Activated CD4-positive, alpha-beta memory T cell treated with anti-CD3 and anti-CD28 coated beads for 36 hours (primary cell): ENCODE measurements at places on chromosomes 11 and 22. TPM values are rescaled to one million over a fixed set of nuclear protein-coding genes. Genes with fewer than 3 reads are reported as not detected.

- no peak overlapping the region for H3K4me3 ChIP-seq
- H3K36me3 ChIP-seq, result no peaks in the 10 kb centered on the region
- no peak for DNase-seq
- H3K27ac ChIP-seq, result no peak overlapping the region
- H3K27me3 ChIP-seq, result no peaks in the 10 kb centered on the region
These were observed 1227.5 kb downstream of the BRD1 start for GRCh38 chr22:48600171-48600570.

DNA sequence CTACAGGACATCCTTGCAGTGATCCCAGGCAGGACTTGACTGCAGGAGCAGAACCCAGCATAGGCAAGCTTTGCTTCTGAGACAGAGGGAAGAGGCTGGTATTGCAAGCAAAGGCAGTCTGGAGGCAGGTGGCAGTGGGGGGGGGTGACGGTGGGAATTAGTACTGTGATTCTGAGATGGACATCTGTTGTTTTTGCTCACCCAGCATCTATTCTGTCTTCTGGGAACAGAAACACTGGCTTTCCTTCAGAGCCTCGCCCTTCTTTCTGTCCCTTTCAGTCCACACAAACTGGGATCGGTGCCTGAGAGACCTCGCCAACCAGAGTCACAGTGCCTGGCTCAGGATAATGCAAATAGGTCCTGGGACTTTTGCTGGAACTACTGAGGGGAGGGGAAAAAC is 31.2 kb upstream of the RASL10A start:
- H3K36me3 ChIP-seq, result peaks cover 51% of the 10 kb centered on the region
- H3K27me3 ChIP-seq, result no peaks in the 10 kb centered on the region
- H3K4me3 ChIP-seq, result no peak overlapping the region

DNA sequence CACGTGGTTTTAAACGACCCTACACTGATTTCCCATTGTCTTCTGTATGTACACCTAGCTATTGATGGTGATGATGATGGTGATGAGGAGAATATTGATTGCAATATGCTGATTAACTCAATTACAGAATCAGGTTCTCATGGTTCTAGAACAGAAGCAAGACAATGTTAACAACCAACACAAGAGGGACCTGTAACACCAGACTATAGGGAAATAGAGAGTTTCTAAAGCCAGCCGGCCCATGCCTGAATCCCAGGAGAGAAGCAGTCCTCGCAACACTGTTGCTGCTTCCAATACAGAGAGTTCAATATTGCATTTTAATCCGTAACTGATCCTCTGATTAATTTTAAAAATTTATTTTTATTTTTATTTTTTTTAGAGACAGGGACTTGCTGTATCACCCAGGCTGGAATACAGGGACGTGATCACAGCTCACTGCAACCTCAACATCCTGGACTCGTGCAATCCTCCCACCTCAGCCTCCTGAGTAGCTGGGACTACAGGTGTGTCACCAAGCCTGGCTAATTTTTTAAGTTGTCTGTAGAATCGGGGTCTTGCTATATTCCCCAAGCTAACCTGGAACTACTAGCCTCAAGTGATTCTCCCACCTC is 22.2 kb upstream of the UBASH3B start:
- peaks cover 1% of the 10 kb centered on the region for H3K27me3 ChIP-seq
- DNase-seq, result no peak
- H3K4me3 ChIP-seq, result no peak overlapping the region
- H3K27ac ChIP-seq, result no peak overlapping the region
- H3K4me1 ChIP-seq, result peaks cover 9% of the 10 kb centered on the region
- H3K36me3 ChIP-seq, result no peaks in the 10 kb centered on the region

GRCh38 chr11:19711911-19712280 is 741 bp upstream of the NAV2 start:
- DNase-seq, result peak; percentile 73
- peak overlapping the region; percentile 78 for H3K27ac ChIP-seq
- no peaks in the 10 kb centered on the region for H3K36me3 ChIP-seq
- peak overlapping the region; percentile 81 for H3K4me3 ChIP-seq
- H3K4me1 ChIP-seq, result peaks cover 23% of the 10 kb centered on the region
- H3K27me3 ChIP-seq, result peaks cover 16% of the 10 kb centered on the region

The CDC45 gene
- 130 TPM for total RNA-seq

DNA sequence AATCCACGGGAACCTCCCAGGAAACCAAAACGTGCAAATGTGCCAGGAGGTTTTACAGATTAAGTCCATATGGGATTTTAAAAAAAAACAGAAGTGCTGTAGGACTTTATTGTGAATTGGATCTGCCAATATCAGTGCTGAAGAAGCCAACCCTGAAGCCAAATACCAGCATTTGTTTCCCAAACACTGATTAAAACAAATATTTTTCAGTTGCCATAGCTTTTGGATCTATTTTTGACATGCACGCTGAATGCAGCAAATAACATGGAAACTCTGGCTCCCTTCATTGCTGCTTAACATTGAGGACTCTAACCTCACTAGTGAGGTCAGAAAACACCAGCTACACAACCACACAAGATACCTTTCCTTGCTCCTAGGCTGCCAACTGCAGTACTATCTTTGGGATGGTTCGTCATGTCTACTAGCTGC is 28.4 kb upstream of the SIK2 start:
- no peak overlapping the region for H3K4me3 ChIP-seq
- no peak for DNase-seq
- H3K36me3 ChIP-seq, result no peaks in the 10 kb centered on the region
- peaks cover 6% of the 10 kb centered on the region for H3K27me3 ChIP-seq
- H3K27ac ChIP-seq, result no peak overlapping the region

The ARAP1 gene
- total RNA-seq, result 77.4 TPM

The OR52N4 gene
- 0.62 TPM for total RNA-seq

GRCh38 chr11:45578316-45578715 is 87.1 kb downstream of the CHST1 start:
- DNase-seq, result no peak
- H3K27ac ChIP-seq, result no peak overlapping the region
- peaks cover 19% of the 10 kb centered on the region for H3K27me3 ChIP-seq
- no peaks in the 10 kb centered on the region for H3K4me1 ChIP-seq
- H3K36me3 ChIP-seq, result no peaks in the 10 kb centered on the region

- no peak overlapping the region for H3K4me3 ChIP-seq
- peaks cover 32% of the 10 kb centered on the region for H3K4me1 ChIP-seq
- no peaks in the 10 kb centered on the region for H3K36me3 ChIP-seq
- DNase-seq, result no peak
- H3K27ac ChIP-seq, result no peak overlapping the region
These were observed 858 bp upstream of the APOBEC3A start for GRCh38 chr22:38956551-38956950.

DNA sequence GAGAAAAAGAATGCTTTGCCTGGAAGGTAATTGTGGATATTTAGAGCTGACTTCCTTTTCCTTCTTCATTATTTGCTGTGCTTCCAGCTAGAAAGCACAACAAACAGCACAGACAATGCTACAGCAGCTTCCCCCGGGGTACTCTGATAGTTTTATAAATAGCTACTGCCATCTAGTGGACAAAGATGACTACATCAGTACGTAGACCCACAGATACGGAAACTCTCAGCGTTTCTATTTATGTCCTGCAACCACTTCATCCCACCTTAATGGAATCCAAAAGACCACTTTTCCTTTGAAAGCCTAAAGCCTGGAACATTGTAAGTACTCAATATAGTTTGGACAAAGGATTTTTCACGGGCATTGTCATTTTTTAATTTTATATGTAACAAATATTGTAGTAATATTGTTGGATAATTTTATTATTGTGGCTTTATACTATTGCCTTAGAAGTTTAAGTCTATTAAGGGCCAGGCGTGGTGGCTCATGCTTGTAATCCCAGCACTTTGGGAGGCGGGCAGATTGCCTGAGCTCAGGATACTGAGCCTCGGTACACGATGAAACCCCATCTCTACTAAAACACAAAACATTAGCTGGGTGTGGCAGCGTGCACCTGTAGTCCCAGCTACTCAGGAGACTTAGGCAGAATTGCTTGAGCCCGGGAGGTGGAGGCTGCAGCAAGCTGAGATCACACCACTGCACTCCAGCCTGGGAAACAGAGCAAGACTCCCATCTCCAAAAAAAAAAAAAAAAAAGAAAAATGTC is 7.5 kb downstream of the HSPA8 start:
- DNase-seq, result no peak
- no peaks in the 10 kb centered on the region for H3K27me3 ChIP-seq
- H3K4me3 ChIP-seq, result no peak overlapping the region

The OR51B6 gene
- not detected for total RNA-seq

DNA sequence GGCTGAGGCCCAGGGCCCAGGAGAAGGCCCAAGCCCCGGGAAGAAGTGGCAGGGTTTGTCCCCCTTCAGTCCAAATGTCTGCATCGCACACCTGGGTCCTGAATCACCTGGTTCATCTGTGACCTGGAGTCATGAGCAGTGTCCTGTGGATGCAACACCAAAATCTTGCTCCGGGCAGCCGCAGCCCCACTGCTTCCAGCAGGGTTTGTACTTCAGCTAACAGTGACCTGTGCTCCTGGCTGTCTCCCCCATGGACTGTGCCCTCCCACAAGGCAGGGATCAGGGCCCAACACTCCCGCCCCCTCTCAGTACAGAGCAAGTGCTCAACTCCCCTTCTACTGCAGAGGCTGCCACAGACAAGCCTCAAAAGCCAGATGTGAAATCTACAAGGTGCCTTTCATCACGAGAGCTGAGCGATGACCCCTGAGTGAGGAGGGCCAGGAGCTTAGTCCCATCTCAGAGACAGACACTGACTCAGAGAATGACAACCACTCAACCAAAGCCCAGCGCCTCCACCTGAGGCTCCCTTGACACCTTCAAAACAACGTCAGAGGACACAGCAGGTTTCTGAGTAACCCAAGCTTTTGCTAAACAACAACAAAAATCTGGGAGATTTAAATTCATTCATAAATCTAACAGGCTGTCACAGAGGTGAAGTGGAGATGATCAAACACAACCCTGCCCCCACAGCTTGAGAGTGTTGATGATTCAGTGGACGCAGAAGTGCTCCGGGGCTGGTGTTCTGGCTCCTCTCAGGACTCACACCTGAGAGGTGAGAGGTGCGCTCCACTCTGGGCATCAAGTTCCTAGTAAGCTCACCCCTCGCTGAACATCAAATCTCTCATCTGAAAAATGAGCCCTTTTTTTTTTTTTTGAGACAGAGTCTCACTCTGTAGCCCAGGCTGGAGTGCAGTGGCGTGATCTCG is 3.4 kb downstream of the KIAA0930 start:
- no peaks in the 10 kb centered on the region for H3K27me3 ChIP-seq
- H3K4me3 ChIP-seq, result no peak overlapping the region
- H3K27ac ChIP-seq, result no peak overlapping the region
- peaks cover 2% of the 10 kb centered on the region for H3K36me3 ChIP-seq

The DUSP8 gene
- total RNA-seq, result 1.6 TPM

GRCh38 chr11:72394416-72394815 is 39.9 kb downstream of the CLPB start:
- no peaks in the 10 kb centered on the region for H3K27me3 ChIP-seq
- H3K4me3 ChIP-seq, result no peak overlapping the region
- no peaks in the 10 kb centered on the region for H3K4me1 ChIP-seq
- peaks cover 1% of the 10 kb centered on the region for H3K36me3 ChIP-seq
- DNase-seq, result no peak

DNA sequence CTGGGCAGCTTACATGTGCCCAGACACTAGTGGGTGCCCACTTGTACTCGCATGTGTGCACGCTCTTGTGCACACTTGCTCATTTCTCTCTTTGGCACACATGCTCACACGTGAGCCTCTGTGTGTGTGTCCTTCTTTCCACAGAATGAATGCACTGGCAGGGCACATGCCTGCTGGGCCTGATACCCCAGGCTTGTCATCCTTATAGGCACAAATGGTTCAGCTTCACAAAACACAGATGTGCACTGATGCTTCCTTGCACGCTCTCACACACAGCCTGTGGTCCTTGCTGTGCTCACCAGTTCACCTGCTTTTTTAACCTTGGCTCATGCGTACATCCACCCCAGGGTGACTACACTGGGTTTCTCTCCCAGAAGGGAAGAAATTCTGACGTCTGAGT is 174.8 kb downstream of the BUD13 start:
- no peaks in the 10 kb centered on the region for H3K36me3 ChIP-seq
- no peaks in the 10 kb centered on the region for H3K4me1 ChIP-seq
- H3K27me3 ChIP-seq, result peaks cover 6% of the 10 kb centered on the region
- DNase-seq, result no peak

DNA sequence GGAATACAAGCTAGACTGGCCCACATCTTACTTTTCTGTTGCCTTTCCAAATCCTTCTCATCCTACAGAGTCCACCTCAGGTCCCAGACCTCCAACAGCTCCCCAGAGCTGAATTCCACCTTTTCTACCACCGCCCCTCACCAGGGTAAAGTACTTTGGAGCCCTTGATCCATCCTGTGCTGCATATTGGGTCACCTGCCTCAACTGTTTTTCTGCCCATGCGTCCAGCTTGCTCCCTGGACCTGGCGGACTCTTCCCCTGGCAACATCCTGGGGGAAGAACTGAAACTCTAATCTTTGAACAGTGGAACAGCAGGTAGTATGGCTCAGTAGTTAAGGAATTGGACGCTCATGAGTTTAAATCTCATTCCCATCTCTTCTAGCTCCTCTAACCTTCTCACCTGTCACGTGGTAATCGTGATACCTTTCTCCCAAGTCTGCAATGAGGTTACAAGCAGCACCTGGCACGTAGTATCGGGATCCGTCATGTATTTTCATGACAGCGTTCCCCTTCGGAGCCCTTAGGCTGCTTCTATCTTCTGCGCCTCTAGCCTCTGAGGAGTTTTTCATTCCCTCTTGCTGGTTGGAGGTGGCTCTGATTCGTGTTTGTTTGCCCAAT is 98.1 kb downstream of the CEP164 start:
- H3K4me1 ChIP-seq, result peaks cover 4% of the 10 kb centered on the region
- no peak overlapping the region for H3K27ac ChIP-seq
- H3K27me3 ChIP-seq, result no peaks in the 10 kb centered on the region
- no peak for DNase-seq
- no peaks in the 10 kb centered on the region for H3K36me3 ChIP-seq

DNA sequence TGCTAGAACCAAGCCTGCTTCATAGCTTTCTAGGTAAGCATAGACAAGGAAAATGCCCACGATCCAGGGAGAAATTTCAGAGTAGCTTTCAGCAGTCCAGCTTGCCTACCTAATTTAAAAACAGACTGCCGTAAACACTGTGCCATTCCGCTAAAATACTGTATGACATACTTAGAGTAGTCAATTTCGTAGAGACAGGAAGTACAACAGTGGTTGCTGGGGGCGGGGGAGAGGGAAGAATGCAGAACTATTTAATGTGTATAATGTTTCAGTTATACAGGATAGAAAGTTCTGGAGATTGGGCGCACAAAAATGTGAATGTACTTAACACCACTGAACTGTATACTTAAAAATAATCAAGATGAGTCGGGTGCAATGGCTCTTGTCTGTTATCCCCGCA is 56.7 kb downstream of the C11orf58 start:
- H3K4me1 ChIP-seq, result peaks cover 22% of the 10 kb centered on the region
- H3K27ac ChIP-seq, result peak overlapping the region; percentile 18
- no peak overlapping the region for H3K4me3 ChIP-seq
- no peaks in the 10 kb centered on the region for H3K36me3 ChIP-seq

The LRRC4C gene
- total RNA-seq, result not detected

DNA sequence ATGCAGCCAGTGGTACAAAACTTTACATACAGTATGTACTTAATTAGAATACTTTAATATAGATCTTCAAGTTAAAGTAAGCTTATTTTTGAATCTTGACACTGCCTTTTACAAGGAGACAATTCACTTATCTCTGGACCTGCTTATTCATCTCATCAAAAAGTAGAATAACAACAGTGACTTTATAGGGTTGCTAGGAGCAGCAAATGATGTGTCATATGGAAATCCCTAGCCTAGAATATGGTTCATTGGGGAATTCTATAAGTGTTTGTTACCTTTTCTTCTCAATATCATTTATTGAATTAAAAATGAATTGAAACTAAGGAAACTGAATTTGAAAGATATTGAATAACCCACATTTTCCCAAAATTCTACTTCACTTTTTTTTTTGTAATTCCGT is 45.0 kb upstream of the FIBIN start:
- H3K4me1 ChIP-seq, result no peaks in the 10 kb centered on the region
- no peak overlapping the region for H3K4me3 ChIP-seq
